ENCODE measurements at places on chromosomes 2 and 18.
A peak's percentile ranks its signal among the peaks of the same experiment; 100 is the strongest.

- peak; percentile 58 for DNase-seq
Observed at GRCh38 chr2:237674731-237675276, 47.4 kb downstream of the LRRFIP1 start.

GRCh38 chr2:218278531-218279360 is 8.4 kb downstream of the PNKD start:
- no peak for DNase-seq

DNA sequence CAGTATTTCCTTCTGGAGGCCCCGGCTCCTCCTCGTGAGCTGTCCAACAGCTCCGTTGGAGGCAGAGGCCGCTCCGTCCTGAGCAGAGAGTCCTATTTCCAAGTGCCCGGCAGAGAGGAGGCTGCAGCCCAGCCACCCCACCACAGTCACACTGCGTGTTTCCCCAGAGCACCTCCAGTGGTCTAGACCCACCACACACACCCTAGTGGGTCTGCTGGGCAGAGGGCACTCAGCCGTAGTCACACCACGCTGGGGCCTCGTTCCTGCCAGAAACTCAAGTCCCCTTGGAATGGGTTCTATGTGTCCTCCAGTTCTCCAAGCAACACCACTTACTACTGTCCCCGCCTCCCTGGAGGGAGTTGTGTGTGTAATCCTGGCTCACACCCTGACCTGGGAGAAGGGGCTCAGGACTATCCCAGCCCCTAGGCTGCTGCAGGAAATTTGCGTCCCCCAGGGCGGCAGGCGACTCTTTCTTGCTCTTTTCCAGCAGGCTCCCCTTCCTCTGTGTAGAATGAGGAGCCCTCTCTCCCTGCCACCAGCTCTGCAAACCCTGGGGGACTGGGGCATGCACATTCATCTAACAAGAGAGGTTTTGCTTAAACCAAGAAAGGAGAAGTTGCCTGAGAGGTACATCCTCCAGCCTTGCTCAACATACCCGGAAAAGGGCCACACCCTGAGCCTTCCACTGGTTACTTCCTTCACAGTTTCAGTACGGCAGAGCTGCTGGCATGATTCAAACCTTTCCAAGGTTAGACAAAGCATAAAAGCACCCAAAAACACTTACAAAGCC is 114.1 kb downstream of the NDUFA10 start:
- DNase-seq: no peak

GRCh38 chr2:3210257-3210656 is 167.4 kb downstream of the EIPR1 start:
- DNase-seq: no peak

GRCh38 chr18:31954349-31954748 is 11.4 kb upstream of the TRAPPC8 start:
- peak; percentile 32 for DNase-seq

- no peak for DNase-seq
Observed at GRCh38 chr2:200349868-200350267, 43.4 kb downstream of the SPATS2L start.

DNA sequence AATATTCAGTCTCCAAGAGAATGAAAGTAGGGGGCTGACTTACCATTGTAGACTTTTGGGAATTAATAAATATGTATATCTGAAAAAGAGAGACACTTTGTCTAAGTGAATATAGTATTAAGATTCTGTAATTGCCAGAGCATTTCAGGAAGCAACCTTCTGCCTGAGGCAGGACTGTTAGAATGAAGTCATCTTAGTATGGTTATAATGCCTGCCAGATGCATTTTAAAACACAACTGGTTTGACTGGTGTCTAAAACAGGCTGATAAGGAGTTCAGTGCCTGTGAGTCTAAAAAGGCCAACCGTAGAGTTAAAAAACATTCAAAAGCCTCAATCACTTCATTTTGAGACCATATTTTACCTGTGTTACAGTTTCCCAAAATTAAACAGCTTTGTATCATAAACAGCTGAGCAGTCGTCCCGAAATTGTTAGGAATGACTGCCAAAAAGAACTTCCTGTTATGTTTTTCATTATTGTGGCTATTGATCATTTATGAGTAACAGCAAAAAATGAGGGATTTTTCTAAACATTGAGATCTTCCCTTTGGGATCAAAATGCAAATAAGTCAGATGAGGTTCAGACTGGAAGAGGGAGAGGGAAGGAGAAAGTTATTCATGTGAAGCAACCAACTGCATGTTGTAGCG is 443.9 kb downstream of the PID1 start:
- no peak for DNase-seq

GRCh38 chr2:82796132-82796531 is 1662.9 kb downstream of the SUCLG1 start:
- peak; percentile 6 for DNase-seq

GRCh38 chr2:223314811-223315210 is 262.8 kb downstream of the KCNE4 start:
- DNase-seq: peak; percentile 9

DNA sequence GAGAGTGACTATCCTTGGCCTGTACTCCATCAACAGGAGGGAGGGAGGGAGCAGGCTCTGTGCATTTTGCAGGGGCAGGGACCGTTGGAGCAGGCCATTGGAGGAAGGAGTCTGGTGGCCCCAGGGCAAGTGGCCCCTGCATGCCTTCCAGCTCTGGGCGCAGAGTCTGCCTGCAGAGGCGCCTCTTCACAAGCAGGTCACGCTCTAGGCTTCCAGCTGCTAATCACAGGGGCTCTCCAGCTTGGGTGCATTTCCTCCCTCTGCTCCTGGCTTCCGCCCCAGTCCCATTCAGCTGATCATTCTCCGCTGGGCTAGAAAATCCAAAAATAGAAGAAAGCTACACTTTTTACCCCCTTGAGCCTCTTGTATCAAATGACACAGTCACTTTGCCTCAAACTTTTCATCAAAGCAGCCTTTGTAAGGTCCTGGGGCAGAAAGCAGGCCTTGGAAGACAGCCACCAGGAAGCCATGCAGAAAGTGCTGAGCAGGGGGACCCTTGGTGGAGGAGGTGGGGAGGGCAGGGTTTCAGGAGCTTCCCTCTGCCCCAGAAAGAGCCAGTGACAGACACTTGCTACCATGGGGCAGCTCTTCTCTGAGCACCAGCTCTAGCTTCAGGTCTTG is 11.3 kb downstream of the TMEM247 start:
- peak; percentile 24 for DNase-seq

GRCh38 chr18:62982600-62983251 is 267.4 kb downstream of the PHLPP1 start:
- peak; percentile 58 for DNase-seq

GRCh38 chr2:207683879-207684627 is 27.4 kb upstream of the CCNYL1 start:
- peak; percentile 90 for DNase-seq

DNA sequence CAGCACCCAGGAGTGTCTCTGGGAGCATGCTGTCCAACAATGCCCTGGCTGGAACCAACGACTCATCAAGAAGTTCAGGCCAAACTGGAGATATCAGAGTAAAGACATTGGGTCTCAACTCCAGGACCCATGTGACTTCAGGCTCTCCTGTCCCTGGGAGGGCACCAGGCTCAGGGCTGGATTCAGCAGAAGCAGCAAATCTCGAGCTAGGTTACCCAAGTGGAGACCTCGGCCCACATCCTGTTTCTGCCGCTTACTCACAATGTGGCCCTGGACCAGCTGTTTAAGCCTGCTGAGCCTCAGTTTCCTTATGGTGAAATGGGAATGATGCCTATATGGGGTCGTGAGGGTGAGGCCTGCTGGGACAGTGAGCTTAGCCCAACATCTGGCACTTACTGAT is 9.3 kb upstream of the OTOF start:
- DNase-seq: no peak

DNA sequence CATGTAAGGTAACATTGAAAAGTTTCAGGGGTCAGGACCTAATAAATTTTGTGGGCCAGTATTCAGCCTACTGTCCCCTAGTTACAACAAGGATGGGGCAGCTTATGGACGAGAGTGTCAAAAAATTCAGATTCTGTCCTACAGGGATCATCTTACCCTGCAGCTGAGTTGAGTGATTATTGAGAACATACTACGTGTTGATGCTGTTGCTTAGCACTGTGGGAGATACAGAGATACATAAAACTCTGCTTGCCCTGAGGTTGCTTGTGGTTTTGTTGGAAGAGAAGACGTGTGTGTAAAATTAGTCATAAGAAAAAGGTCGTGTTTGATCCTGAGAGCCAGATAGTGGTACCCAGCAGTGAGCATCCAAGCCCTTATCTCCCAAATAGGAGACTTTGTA is 253.2 kb downstream of the NEDD4L start:
- peak; percentile 17 for DNase-seq

DNA sequence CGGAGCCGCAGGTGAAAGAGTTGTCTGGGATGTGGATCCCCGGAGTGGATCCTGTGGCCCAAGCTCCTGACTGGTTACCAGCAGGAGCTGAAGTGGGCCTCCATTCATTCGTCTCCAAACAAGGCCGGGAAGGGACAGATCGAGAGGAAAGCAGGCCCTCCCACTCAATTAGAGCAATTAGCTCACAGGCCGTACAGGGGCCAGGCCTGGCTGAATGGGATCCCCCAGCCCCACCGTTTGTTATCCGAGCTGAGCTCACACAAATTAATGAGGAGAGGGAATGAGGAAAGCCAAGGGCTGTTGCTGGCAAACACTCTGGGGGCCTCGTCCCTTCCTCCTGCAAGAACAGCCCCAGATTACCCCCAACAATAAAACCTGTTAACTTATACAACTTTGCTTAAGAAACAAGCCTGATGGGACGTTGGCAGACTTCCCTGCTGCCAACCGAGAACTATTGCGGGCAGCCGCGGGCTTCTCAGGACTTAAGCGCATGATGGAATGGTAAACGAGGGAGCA is 338.0 kb downstream of the BCL11A start:
- no peak for DNase-seq

- DNase-seq: no peak
Observed at GRCh38 chr2:166104773-166105172, 23.0 kb downstream of the SCN1A start.

DNA sequence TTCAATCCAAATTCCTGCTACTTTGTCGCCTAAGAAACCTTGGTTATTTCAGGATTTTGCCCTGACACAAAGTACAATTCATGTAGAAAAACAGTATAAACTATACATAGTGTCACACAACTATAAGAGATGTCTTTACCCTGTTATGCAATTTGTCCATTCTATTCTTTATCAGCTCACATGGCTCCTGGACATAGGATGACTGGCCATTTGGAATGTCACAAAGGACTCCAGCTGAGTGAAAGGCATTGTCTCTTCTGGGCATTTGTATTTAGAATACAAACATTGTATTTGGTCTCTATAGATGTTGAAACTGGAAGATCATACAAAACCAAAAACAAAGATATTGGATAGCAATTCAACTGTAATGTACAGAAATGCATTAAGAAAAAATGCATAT is 944.6 kb upstream of the LRRTM1 start:
- no peak for DNase-seq

- peak; percentile 17 for DNase-seq
Observed at GRCh38 chr2:83233326-83233725, 1225.8 kb downstream of the SUCLG1 start.

GRCh38 chr2:160614391-160614790 is 120.8 kb upstream of the RBMS1 start:
- no peak for DNase-seq

DNA sequence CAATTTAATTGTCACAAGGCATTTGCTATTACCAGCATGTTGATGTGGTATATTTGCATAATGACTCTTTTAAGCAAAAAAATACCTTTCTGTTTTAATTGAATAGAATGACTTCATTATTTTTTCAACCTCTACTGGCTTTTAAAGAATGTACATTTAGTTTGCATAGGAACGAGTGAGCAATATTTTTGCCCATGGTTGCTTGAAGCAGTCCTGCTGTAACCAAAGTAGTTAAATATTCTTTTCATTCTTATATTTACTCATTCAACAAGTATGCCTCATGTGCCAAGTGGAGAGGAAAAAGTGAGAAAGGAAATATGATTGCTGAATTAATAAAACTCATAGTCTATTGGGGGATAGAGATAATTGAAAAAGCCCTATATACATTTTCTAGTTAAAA is 184.7 kb downstream of the DSEL start:
- peak; percentile 35 for DNase-seq

DNA sequence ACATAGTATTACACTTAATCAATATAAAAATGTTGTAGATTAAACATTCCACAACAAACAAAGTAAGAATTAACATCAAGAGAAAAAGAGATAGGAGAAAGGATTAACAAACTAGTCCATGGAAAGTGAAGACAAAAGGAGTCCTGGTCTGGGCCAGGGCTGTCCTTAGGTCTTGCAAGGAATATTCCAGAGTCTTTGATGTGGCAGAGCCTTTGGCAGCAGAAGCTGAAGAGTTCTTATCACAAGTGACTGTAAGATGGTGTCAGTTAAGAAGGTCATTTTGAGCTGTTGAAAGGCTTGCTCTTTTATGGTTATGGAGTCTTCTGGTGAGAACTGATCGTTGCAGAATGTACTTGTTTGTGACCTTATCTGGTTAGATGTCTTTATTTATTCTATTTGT is 127.7 kb upstream of the LRRTM4 start:
- no peak for DNase-seq

GRCh38 chr2:43745457-43745856 is 28.4 kb upstream of the DYNC2LI1 start:
- DNase-seq: peak; percentile 78

- no peak for DNase-seq
Observed at GRCh38 chr2:50449306-50449705, 582.6 kb downstream of the NRXN1 start.

DNA sequence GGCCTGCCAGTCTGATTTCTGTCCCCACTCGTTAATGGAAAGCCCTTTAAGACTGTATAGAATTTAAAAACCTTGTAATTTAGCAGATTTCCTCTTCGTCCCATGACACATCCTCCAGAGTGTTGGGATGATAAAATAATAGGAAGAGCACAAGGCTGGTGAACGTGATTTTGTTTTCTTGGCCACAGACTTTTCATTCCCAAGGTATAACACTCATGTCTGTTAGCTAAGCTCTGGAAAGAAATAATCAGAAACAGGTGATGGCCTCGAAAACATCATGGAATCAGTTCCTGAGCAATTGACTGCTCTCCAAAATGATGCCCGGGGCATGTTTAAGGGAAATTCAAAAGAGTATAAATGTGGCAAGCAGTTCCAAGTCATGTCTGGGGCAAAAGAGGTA is 337.8 kb upstream of the TCF4 start:
- DNase-seq: no peak

- DNase-seq: peak; percentile 77
Observed at GRCh38 chr2:47344890-47345589, 57.9 kb upstream of the MSH2 start.

- no peak for DNase-seq
Observed at GRCh38 chr2:149160701-149161217, 122.3 kb downstream of the LYPD6B start.
